ENCODE measurements at places on chromosomes 16 and 17.

DNA sequence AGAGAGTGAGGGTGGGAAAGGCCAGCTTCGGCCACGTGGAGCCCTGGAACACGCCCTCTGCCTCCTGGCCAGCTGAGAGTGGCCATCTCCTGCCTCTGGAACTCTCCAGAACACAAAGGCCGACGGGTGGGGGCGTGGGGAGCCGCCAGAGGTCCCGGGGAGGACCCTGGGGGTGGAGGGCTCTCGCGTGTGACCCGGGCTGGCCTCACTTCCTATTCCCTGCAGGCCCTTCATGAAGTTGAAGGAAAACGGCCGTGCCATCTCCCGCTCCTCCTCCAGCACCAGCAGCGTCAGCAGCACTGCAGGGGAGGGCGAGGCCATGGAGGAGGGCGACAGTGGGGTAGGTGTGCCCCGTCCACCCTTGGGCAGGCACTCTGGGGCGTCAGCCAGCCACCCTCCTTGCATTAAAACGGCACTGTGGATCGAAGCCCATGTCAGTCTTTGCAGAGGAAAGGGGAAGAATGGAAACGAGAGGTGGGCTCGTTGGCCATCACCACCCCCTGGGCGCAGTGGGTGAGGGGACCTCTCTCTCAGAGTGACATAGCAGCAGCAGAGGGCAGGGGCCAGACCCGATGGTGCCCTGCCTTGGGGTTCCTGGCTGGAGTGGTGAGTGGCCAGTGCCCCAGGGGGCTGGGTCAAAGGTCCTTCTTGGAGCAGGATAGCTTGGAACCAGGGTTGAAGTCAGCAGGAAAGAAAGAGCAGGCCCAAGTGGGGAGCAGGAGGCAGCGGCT lies 37.1 kb downstream of the OR1D5 start:
- DNase-seq, result no peak

GRCh38 chr16:82363026-82363816 lies 193.2 kb upstream of the MPHOSPH6 start:
- no peak for DNase-seq

- DNase-seq, result no peak
Measured at GRCh38 chr16:65315081-65315780, 193.4 kb upstream of the CDH11 start.

DNA sequence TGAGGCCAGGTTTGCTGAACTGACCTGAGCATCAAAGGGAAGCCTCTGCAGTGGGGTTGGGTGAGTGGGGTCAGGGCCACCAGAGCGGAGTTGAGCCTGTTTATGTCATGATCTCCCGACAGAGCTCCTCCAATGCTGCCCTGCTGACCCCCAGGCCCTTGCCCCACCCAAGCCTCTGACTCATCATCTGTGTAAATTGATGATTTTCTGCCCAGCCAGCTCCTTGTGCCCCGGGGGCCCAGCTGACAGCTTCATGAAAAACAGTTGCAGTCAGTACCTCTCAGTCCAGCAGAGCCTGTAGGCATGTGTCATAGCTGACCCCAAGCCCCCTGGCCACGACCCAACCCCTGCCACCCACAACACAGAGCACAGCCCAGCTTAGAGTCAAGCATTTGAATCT lies 134.9 kb downstream of the CCT6B start:
- DNase-seq, result no peak

- DNase-seq, result no peak
Measured at GRCh38 chr16:75086688-75087374, 29.7 kb downstream of the LDHD start.

- no peak for DNase-seq
Measured at GRCh38 chr17:62098623-62099231, 33.6 kb upstream of the MED13 start.

DNA sequence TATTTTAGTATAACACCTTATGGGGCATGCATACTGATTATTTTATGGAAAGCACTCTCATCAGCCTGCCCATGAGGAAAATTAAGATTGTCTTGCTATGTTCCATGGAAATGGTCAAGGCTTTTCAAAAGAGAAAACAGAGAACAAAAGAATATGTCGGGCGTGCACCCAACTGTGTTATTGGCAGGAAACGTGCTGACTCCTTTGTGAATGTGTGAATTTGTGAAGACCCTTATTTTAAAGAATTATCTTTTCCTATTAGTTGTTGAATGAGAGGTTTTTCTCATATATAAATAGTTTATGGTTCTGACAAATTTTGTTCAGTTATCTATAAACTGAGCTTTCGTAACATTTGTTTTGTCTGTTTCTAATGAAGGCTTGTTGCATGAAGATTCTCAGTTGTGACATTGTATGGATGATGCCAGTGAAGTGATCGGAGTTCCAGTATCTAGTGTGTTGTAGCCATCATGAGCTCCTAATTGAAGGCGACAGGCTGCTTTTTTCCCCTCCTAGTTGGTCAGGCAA lies 180.0 kb downstream of the BCAS3 start:
- DNase-seq, result no peak

GRCh38 chr16:4266372-4266771 lies 6.5 kb downstream of the TFAP4 start:
- no peak for DNase-seq

DNA sequence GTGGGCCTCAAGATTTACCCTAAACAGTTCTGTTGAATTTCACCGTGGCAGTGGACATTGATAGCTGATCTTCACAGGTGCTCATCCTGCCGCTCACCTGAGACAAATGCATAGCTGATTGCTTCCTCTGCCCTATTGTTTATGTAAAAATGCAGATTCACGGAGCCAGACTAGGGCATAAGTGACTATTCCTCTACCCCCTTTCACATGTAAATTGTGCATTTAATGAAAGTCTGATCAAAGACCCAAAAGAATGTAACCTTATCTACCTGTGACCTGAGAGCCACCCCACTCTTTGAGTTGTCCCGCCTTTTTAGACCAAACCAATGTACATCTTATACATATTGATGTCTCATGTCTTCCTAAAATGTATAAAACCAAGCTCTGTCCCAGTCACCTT lies 312.4 kb upstream of the CDH5 start:
- DNase-seq, result no peak

- DNase-seq, result no peak
Measured at GRCh38 chr17:49343273-49343672, 18.8 kb downstream of the ZNF652 start.

DNA sequence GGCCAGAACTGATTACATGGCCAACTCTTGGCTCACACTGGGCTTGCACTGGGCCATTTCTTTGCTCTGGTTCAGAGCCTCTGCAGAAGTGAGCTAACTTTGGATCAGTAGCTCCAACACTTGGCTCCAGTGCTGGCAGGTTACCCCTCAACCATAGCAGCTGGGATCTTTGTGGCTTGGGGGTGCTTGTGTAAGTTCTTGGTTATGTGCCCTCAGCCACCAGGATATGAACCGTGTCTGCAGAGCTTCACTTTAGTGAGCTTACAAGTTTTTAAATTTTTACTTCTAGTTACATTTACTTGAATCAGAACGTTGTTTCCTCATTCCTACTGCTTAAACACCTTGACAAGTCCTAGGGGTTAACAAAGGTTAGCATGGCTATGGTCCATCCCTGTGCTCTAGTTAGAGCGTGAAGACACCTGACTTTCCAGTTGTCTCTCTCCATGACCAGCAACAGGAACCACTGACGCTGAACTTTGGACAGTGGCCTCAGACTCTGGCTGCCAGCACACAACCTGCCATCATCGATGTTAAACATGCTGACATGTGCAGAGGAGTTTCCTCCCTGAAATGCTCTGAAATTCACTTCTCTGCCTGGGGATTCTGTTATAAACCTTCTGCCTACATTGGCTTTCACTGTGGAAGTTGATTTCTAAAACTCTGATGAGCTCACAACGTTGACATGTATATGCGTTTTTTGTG lies 4.1 kb downstream of the PDF start:
- DNase-seq, result no peak

DNA sequence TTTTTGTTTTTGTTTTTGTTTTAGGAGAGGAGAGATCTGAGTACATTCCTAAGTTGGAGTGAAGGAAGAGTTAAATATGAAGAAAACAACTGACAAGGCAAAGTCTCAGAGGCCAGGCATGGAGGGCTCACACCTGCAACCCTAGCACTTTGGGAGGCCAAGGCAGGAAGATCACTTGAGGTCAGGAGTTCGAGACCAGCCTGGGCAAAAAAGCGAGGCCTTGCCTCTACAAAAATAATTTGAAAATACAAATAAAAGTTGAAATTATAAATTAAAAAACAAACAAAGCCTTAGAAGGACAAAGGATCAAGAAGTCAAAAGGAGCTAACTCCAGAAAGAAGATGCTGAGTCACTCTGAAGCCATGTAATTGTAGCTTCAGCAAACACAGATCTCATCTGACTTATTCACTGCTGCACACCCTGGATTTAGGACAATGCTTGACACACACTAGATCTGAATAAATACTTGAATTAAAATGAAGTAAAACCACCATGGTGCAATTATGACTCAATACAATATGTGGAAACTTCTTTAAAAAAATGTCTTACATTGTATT lies 9.1 kb downstream of the CEP20 start:
- DNase-seq, result no peak

DNA sequence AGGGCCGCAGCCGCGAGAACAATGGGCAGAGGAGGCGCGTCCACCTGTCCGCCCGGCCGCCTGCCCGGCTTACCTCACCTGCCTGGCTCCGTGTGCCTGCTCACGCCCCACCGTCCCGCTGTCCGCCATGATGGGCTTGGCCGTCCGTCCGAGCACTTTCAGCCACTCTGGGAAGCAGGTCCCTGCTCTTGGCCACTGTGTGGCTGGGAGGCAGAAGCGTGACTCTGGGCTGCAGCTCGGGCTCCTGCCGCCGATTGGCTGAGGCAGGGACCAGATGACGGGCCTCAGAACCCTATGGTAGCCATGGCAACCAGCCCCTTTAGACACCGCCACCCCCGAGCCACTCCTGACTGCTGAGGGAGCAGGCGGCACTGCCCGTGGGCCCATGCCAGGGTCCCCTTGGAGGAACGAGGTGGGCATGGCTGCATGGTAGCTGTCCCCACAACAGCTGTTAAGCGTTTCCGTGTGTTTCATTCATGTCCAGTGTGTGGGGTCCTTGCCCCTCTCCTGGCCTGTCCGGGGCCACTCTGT lies 8.9 kb upstream of the AXIN1 start:
- no peak for DNase-seq

DNA sequence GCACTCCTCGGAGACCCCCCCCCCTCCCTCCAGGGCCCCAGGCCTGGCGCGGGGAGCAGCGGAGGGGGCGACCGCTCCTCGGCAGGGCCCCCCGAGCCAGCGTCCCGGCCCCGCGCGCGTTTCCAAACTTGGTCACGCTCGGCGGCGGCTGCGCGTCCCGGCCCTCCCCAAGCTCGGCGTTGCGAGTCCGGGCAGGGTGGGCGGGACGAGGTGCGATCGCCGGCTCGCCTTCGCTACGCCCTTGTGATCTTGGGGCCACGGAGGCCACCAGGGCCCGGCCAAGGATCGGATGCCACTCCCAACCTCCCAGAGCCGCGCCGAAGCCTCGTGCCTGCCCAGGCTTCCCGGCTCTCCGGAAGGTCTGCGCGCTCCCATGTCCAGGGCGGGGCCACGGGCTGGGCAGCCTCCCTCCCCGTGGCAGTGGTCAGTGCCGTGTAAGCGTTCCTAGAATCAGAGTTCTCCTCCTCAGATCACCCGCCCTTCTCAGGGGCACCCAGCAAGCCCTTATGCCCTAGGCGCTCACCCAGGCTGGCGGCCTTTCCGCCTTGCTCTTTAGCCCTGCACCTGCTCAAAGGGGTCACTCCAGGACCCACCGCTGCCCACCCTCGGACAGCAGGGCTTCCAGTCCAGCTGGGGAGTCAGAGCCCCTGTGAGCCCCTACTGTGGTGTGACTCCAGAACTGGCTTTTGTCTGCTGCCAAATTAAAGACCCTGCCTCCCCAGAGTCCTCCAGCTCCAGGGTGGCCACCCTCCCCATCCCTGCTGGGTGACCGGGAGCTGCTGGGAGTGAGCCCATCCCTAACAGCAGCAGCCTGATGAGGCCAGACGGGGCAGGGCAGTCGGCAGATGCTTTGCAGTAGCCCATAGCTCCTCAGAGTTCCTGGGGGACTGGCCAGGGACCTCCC lies 12.2 kb upstream of the MRPS23 start:
- no peak for DNase-seq

DNA sequence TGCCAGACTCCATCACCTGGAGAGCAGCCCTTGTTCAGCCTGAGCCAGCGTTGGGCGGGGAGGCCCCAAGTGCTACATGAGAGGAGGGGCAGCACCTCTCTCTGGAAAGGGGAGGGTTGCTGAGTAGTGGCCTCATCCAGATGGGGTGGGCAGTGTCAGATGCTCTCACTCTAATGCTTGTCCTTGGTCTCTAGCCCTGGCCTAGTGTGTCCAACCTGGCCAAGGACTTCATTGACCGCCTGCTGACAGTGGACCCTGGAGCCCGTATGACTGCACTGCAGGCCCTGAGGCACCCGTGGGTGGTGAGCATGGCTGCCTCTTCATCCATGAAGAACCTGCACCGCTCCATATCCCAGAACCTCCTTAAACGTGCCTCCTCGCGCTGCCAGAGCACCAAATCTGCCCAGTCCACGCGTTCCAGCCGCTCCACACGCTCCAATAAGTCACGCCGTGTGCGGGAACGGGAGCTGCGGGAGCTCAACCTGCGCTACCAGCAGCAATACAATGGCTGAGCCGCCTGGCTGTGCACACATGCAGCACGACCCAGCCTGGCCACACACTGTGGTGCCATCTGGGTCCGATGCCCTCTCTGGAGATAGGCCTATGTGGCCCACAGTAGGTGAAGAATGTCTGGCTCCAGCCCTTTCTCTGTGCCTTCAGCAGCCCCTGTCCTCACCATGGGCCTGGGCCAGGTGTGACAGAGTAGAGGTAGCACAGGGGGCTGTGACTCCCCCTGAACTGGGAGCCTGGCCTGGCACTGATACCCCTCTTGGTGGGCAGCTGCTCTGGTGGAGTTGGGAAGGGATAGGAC lies 4.3 kb downstream of the CTRL start:
- no peak for DNase-seq

GRCh38 chr16:9840761-9841665 lies 341.2 kb downstream of the GRIN2A start:
- DNase-seq, result no peak

DNA sequence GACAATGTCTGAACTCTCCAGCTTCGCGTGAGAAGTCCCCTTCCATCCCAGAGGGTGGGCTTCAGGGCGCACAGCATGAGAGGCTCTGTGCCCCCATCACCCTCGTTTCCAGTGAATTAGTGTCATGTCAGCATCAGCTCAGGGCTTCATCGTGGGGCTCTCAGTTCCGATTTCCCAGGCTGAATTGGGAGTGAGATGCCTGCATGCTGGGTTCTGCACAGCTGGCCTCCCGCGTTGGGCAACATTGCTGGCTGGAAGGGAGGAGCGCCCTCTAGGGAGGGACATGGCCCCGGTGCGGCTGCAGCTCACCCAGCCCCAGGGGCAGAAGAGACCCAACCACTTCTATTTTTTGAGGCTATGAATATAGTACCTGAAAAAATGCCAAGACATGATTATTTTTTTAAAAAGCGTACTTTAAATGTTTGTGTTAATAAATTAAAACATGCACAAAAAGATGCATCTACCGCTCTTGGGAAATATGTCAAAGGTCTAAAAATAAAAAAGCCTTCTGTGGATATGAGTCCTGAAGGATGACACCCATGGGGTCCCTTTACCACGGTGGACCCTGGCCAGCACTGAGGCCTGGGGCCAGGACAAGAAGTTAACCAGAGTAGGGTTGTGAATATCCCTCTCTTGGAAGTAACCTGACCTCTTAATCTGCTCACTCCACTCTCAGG lies 10.5 kb upstream of the ITGAD start:
- DNase-seq, result peak; percentile 7
